Lower leg skin (tissue), 4 donors: ENCODE measurements at places on chromosomes 3 and 15.
A peak's percentile ranks its signal among the peaks of the same experiment; 100 is the strongest.

DNA sequence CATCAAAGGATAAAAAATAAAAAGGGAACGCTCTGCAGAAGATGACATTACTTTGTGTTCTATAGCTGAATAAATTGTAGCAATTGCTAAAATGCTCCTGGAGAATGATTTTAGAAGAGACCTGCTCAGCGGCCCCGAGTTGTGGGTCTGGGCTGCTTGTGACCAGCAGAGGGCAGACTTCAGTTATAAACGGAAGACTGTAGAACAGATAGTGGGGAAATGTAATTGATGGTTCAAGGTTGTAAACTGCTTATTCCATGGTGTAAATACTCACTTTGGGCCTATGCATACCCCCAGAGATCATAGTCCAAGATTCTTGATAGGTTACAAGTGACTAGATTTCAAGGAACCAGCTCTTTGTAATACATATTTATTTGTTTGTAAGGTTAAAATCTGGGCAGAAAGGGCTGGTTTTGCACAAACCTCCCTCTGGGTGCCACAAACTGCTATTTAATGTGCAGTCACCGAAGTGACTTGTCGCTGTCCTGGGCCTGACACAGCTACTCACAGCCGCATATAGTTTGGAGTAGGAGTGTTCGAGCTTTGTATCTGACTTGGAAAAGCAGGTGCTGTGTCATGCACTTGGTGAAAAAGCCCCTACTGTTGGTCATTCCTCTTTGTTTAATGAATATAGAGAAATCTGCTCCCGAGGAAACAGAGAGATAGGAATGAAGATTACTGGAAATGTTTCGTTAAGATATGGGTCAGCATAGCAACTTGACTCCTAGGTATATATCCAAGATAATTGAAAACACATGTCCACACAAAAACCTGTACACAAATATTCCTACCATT is 34.7 kb upstream of the NDUFB4 start:
- DNase-seq, result peak; percentile 51

DNA sequence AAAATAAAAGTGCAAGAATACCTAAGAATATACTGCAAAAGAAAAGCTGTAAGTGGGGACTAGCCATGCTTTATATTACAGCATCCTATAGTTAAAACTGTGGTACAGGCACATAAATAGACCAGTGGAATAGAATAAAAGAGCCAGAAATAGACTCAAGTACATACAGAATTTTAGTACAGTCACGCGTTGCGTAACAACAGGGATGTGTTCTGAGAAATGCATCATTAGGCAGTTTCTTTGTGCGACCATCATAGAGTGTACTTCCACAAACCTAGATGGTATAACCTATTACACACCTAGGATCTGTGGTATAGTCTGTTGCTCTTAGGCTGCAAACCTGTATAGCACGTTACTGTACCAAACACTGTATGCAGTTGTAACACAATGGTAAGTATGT is 61.8 kb downstream of the PCCB start:
- no peak for DNase-seq

DNA sequence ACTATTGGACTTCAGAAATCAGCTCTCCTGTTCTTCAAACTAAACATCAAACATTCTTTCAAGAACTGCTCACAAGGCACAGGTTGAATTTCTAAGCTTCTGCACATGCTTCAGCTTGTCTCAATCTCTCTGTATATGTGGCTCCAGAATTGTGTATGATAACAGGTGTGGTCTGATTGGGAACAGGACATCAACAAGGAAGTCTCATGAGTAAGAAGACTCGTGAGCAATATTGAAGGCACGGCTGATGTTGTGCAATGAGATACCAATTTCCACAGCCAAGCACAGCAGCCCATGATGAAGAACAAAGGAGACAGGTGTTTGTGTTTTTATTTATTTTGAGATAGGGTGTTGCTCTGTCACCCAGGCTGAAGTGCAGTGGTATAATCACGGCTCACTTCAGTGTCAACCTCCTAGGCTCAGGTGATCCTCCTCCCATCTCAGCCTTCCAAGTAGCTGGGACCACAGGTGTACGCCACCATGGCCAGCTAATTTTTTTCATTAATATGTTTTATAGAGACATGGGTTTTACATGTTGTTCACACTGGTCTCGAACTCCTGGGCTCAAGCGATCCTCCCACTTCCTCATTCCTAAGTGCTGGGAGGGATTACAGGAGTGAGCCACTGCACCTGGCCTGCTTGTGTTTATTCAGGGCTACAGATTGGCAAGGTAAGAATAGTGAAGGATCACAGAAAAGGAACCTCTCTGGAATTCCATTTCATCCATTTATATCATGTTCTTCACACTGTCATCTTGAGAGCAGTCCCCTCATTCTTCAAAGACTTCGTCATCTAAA is 32.2 kb upstream of the ABHD17C start:
- no peak for DNase-seq

DNA sequence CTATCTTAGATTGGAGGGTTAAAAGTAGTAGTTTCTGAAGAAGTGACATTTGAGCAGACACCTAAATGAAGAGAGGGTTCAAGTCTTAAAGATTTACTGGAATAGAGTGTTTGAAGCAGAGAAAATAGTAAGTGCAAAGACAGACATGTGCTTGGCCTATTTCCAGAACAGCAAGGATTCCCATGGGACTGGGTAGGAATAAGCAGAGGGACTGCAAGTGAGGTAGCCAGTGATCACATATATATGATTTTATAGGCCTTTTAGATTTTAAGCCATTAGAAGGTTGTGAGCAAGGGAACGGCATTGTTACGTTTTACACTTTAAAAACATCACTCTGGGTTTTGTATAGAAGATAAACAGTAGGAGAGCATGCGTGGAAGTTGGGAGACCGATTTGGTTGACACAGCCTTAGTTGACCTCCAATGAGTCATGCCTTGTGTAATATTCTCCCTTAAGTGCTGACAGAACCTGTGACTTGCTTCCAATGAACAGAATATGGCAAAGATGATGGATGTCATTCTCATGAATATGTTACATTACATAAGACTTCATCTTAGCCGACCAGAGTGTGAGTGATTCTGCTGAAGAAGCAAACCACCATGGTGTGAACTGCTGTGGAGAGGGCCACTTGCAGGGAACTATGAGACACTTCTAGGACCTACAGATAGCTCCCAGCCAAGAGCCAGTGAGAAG is 37.1 kb upstream of the SLC4A7 start:
- DNase-seq, result no peak

GRCh38 chr15:33894193-33894592 is 74.1 kb upstream of the CHRM5 start:
- DNase-seq, result no peak

DNA sequence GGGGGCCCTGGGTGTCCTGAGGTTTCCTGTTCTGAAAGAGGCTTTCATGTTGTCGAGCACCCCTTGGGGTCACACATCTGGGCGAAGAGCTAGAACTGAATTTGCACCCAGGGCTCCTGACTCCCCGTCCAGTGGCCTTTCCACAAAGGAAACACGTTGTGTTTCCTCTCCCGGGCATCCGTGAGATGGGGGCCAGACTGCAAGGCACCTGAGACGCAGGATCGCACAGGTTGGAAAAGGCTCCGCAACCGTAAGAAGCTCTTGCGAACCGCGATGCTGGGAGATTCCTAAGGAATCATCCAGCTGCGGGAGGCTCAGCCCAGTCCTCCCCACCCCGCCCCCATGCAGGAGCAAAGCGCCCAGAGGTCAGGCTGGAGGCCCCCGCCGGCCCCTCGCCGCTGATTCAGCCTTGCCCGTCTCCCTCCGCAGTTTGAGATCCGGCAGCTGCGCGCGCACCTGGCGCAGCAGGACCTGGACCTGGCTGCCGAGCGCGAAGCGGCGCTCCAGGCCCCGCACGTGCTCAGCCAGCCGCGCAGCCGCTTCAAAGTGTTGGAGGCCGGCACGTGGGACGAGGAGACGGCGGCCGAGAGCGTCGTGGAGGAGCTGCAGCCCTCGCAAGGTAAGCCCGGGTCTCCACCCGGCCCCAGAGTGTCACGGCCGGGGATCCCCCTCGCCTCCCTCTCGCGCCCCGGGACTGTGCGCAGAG is 119.6 kb downstream of the ETFA start:
- no peak for DNase-seq

- DNase-seq, result no peak
These were observed 47.8 kb downstream of the KCNMB2 start for GRCh38 chr3:178583963-178584575.

- DNase-seq, result no peak
These were observed 22.6 kb upstream of the TNFAIP8L3 start for GRCh38 chr15:51117270-51117669.

- no peak for DNase-seq
These were observed 3.2 kb downstream of the RTP3 start for GRCh38 chr3:46500656-46501635.
